ENCODE measurements at places on chromosomes 7 and 10.

DNA sequence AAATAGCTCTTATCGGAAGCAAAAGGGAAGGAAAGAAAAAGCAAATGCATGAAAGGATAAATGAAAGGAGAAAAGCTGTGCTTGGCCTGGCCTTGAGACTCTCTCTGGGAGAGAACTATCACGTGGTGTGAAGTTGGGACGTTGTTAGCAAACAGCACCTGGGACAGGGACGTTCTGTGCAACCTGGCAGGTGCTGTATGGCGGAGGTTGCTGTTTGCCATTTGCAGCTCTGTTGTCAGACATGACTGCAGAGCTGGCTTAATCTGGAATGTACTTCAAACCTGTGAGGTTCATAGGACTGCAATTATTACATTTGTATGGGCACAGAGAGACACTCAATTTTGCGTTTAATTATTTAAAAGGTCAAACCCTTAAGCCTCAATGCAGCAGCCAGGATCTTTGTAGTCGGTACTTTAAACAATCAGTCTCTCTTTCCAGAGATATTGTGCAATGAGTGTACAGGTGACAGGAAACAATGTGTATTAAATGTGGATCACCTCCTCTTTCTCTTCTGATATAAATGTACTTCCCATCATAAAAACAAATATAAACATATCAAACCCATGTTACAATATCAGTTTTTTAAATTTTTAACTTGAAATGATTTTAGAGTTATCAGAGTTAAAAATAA is 800.5 kb upstream of the KCND2 start:
- no peak for DNase-seq

- DNase-seq: no peak
Observed at GRCh38 chr7:14978687-14979086, 76.1 kb upstream of the DGKB start.

- no peak for DNase-seq
Observed at GRCh38 chr10:61172182-61172926, 228.4 kb upstream of the RHOBTB1 start.

- no peak for DNase-seq
Observed at GRCh38 chr10:102782673-102783551, 39.2 kb downstream of the WBP1L start.

- DNase-seq: no peak
Observed at GRCh38 chr7:43824963-43825362, 44.4 kb downstream of the MRPS24 start.

GRCh38 chr7:100778061-100778621 is 44.7 kb downstream of the ZAN start:
- DNase-seq: no peak

DNA sequence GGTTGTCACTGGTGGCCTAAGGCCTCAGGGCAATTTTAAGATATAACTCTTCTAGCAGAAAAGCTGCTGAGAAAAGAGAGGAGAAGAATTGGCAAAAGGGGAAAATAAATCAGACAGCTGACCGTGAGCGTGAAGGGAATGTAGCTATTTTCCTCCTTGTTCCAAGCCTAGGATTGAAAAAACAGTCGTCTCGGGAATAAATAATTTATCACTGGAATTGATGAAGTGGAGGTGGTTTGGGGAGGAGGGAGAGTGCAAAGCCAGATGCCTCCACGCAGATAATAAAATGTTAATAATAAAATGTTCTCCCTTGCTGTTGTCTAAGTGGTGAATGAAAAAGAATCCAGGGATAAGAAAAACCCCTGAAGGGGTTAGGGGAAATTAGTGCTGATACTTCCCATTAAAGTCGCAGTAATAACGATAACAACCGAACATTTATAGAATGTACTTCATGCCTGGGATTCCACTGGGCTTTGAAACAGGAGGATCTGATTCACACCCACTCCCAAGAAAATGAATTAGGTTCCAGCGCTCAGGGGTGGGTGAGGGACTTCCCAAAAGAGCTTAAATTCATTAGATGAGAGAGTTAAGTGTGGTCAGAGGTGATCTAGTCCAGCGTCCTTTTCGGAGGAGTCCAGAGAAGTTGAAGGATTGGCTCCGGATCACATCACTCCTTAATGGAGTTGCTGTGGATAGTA is 27.3 kb downstream of the BAMBI start:
- no peak for DNase-seq

GRCh38 chr10:59825932-59826331 is 72.7 kb upstream of the MRLN start:
- DNase-seq: no peak

GRCh38 chr7:47710201-47710935 is 128.5 kb upstream of the TNS3 start:
- DNase-seq: no peak

DNA sequence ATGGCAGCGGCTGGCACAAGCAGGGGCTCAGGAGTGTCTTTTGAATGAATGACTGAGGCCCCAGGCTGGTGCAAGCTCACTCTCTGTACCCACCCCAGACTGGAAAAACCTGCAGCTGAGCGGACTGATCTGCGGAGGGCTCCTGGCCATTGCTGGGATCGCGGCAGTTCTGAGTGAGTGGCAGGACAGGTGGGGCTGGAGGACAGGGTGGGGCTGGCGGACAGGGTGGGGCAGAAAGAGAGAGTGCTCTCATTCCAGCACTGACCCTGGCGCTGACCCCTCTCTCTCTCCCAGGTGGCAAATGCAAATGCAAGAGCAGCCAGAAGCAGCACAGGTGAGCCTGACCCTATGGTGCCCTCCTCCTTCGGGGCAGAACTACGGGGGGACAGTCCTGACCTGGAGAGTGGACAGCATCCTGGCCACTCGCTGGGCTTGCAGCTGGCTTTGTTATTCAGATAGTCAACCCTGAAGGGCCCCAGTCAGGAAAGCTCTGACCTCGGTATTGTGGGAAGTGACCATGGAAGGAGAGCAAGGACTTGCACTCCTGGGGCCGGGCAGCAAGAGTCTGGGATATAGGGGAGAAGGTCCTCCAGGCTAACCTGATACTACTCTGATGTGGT is 4.1 kb downstream of the FXYD4 start:
- DNase-seq: no peak
